ENCODE measurements at places on chromosomes 16 and 17.

GRCh38 chr16:3030222-3031212 lies 6.2 kb downstream of the BICDL2 start:
- DNase-seq = no peak

GRCh38 chr16:83721676-83722075 lies 86.1 kb upstream of the HSBP1 start:
- no peak for DNase-seq

DNA sequence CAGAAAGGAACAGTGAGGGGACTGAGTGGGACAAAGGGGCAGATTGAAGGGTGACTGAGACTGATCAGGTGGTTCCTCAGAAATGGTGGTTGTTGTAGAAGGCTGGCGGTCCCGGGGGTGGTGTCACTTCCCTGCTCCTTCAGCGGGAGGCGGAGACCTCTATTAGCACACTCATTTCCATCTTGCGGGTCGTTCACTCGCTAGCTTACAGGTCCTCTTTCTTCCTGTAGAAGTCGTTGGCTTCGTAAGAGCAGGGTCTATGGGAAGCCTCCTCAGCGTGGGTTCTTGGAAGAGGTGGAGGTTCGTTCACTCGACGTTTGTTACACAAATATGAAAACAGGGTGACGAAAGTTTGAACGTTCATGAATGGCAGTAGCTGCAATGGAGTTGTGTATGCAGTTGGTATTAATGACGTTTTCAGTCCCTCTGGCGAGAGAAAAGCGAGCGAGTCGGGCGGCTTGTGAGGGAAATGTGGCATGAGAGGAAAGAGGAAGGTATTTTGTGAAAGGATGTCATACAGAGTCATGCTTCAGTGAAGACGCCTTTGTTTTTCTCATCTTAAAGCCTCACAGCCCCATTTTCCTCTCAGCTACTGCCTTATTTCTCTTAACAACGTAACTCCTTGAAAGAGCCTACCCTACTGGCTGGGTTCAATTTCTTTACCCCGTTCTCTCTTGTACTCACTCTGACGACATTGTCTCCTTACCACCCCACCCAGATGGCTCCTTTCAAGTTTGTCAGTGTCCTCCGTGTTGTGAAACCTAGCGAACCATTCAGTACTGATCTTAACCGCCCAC lies 667 bp downstream of the EFCAB13 start:
- peak; percentile 74 for DNase-seq

GRCh38 chr16:53061256-53061655 lies 6.5 kb downstream of the CHD9 start:
- DNase-seq = no peak

GRCh38 chr16:58152246-58152868 lies 23.2 kb upstream of the CFAP20 start:
- no peak for DNase-seq

- DNase-seq = no peak
Measured at GRCh38 chr17:76268991-76269981, 4.1 kb downstream of the UBALD2 start.

- DNase-seq = no peak
Measured at GRCh38 chr16:55698946-55699345, 43.2 kb downstream of the SLC6A2 start.

DNA sequence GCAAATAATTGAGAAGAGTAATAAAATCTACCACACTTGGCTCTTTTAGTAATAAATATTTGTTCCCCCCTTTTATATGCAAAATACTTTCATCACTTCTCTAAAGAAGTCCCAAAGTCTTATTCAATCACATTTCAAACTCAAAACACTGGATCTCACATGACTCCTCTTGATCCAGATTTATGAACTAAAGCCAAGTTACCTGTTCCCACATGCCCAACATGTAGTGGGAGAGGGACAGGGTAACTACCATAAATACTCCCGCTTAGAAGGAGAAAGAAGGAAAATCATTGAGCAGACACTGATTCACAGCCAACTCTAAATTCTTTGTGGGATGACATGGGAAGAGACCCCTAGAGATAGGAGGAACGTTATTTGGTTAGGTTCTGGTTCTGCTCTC lies 64.9 kb upstream of the PMFBP1 start:
- no peak for DNase-seq

GRCh38 chr17:58693208-58693607 lies 806 bp downstream of the RAD51C start:
- no peak for DNase-seq

DNA sequence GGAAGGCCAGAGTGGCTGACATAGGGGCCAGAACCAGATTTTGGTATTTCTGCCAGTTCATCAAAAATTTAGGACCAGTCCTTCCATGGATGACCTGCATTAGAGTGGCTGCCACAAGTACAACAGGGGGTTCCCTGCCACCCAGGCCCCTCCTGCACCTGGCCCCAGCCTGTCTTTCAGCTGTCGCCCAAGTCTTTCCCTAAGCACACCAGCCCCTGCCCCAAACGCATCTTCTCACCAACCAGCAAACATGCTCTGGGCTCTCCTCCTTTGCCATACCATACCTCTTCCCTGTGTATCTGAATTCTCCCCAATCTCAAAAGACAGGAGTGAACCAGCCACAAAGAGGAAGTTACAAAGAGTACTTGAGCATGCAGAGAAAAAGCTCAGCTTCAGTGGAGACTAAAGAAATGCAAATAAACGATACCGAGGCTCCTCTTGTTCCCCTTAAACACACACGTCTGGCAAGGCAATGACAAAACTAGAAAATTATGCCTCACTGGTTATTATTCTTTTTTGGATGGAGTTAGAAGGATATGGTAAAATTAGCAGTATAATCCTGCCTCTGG lies 130.6 kb downstream of the DYNLRB2 start:
- no peak for DNase-seq

- DNase-seq = peak; percentile 64
Measured at GRCh38 chr17:74210191-74211140, 2.9 kb upstream of the TTYH2 start.

DNA sequence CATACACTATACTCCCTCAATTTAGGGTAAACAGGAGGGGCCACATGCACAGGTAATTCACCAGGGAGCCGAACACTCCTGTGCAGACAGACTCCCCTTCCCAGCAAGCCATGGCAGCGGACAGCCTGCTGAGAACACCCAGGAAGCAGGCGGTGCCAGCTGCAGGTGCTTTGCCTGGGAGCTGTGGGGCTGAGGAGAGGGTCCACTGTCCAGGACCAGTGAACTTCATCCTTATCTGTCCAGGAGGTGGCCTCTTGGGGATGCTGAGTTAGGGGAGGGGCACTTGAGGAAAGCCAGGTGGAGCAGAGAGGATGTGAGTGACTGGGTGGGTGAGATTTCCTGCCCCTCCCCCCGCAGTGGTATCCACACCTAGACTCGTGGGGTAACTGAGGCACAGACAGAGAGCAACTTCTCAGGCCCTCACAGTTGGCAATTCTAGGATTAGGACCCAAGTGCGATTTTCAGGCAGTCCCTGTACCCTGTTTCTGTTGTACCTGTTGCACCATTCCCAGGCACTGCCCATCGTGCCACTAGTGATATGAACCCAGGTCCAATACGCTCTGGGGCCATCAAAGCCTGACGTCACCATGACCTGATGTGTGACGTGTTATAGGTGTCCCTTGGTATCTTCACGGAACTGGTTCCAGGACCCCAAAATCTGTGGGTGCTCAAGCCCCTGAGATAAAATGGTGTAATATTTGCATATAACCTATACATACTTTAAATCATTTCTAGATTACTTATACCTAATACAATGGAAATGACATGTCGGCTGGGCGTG lies 1.2 kb downstream of the GRN start:
- DNase-seq = no peak

DNA sequence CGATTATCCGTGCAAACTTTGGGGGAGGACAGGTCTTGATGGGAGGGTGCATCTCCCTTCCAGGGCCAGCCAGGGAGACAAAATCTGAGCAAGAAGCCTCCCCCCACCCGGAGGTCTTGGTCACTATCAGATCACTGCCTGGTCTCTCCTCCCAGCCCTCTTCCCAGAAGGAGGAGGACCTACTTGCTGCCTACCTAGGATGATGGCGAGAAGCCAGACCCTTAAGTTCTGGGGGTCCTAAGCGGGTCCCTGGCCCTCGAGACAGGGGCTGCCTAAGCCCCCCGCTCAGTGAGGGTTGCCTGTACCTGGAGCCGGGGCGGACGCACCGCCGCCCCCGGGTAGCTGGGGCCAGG lies 4.6 kb downstream of the TSPOAP1 start:
- no peak for DNase-seq

DNA sequence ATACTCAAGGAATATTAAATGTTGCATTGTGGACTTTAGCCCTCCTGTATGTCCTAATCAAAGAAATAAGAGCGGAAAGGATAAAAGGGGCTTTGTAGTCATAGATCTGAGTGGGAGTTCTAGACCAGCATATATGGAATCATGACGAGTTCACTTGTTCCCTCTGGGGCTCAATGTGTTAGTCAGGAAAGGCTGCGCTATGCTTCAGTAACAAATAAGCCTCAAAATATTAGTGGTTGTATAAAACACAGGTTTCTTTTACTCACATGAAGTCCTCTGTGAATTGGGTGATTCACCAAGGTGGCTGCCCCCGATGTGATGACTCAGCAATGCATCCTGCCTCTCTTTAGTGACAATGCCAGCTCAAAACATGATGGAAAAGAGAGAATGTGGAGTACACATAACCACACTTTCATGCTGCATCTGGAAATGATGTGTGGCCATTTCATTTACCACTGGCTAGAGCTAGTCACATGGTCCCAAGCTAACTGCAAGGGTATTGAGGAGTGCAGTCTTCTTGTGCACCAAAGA lies 63.3 kb upstream of the IRX5 start:
- no peak for DNase-seq

- no peak for DNase-seq
Measured at GRCh38 chr17:65504141-65504540, 57.3 kb downstream of the AXIN2 start.

DNA sequence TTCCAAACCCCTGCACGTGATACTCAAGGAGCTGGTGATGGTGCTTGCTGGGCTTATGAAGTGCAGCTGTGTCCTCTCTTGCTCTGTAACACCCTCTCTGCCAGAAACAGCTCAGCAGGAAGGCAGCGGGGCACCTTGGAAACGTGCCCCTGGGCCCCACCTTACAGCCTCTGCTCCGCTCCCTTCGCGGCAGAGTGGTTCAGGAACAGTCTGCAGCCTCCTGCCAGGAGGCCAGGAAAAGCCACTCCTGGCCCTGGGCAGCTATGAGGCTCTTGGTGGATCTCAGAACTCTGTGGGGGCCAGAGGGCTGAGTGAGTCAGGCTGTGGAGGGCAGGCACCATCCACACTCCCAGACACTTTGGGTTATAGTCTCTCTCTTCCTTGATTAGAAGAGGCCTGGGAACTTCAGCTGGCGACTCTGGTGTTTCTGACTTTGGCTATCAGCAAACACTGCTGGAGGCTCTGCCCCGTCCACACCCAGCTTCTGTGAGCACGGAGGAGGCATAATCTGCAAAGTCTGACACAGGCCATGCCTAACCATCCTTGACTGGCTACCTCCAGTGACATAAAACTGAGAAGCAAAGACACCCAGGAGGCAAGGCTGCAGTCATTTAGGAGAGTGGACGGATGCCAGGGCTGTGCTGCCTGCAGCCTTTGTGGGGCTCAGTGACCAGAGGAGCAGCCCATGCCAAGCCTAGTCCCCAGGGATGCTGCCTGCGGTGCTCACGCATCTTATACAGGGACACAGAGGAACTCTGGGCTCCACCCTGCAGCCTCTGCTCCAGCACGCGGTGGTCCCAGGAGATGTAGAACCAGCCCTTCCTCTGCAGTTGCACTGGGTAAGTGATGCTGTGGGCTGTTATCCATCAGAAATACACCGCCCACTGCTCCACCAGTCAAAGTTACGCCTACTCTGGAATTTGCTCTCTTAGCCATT lies 65.3 kb downstream of the METRNL start:
- no peak for DNase-seq

- peak; percentile 79 for DNase-seq
Measured at GRCh38 chr16:86391486-86391885, 118.8 kb upstream of the FOXF1 start.

GRCh38 chr17:61450641-61451537 lies 1.3 kb upstream of the TBX4 start:
- no peak for DNase-seq

DNA sequence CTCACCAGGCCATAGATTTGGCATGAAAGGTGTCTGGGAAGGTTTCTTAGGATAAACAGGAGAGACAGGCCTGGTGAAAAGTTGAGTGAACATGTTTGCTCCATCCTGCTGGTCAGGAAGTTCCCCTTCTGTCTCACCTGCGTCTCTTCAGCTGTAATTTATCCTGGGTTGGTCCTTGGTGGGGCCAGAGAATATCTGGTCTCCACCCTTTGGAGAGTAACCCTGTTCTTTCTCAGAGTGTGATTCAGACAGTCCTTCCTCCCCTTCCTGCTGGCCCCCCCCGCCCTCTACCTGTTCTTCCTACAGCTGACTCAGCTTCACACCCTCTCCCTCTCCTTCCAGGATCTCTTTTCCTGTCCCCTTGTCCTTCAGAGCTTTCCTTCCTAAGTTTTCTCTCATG lies 17.1 kb downstream of the MINK1 start:
- DNase-seq = no peak
